ENCODE measurements at places on chromosomes 5 and 9. TPM values are rescaled to one million over a fixed set of nuclear protein-coding genes. Genes with fewer than 3 reads are reported as not detected.

DNA sequence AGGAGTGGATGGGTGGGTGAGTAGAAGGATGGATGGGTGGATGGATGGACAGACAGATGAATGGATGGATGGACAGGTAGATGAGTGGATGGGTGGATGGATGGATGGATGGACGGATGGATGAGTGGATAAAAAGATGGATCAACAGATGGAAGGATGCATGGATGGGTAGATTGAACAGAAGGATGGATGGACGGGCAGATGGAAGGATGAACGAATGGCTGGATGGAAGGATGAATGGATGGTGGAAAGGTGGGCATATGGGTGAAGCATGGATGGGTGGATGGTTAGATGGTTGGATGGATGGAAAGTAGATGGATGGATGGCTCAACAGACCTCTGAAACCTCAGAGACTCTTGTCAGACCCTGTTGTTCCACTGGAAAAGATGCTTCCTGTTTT, 10.1 kb downstream of the FLT4 start:
- H3K27ac ChIP-seq, result no peak overlapping the region
- DNase-seq, result no peak
- no peaks in the 10 kb centered on the region for H3K27me3 ChIP-seq
- H3K4me1 ChIP-seq, result no peaks in the 10 kb centered on the region
- H3K4me3 ChIP-seq, result peak overlapping the region; percentile 3

GRCh38 chr5:43078956-43079355, 38.8 kb upstream of the ANXA2R start:
- no peaks in the 10 kb centered on the region for H3K27me3 ChIP-seq
- H3K27ac ChIP-seq, result no peak overlapping the region
- peaks cover 12% of the 10 kb centered on the region for H3K36me3 ChIP-seq
- H3K4me1 ChIP-seq, result no peaks in the 10 kb centered on the region

GRCh38 chr9:92960561-92961290, 13.4 kb downstream of the FGD3 start:
- H3K4me1 ChIP-seq, result no peaks in the 10 kb centered on the region
- no peak overlapping the region for H3K4me3 ChIP-seq
- no peak for DNase-seq
- H3K36me3 ChIP-seq, result peaks cover 5% of the 10 kb centered on the region
- no peaks in the 10 kb centered on the region for H3K27me3 ChIP-seq

GRCh38 chr5:40681363-40682153, 1.8 kb downstream of the PTGER4 start:
- peak; percentile 63 for DNase-seq
- H3K36me3 ChIP-seq, result no peaks in the 10 kb centered on the region
- peaks cover 29% of the 10 kb centered on the region for H3K27me3 ChIP-seq
- peak overlapping the region; percentile 81 for H3K4me3 ChIP-seq

The ZNF879 gene
- total RNA-seq, result 6.4 TPM

DNA sequence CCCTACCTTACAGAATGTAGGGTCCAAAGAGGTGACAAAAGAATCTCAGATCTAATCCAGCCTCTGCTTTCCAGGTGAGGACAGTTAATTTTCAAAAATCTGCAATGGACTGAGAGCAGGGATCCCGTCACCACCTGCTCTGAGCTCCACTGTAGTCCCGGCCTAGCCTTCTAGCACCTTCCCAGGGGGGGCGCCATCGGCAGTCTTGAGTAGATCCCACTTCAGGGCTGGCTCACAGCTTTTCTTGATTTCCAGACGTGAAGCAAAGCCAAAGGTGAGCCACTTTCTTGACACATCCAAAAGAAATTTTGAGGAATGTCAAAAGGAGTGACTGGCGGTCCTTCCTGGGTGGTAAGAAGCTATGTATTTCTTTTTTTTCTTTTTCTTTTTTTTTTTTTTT, 114.1 kb downstream of the SYK start:
- H3K27ac ChIP-seq, result no peak overlapping the region

GRCh38 chr5:92554447-92555085, 1026.5 kb downstream of the NR2F1-AS1 start:
- H3K27me3 ChIP-seq, result no peaks in the 10 kb centered on the region
- no peaks in the 10 kb centered on the region for H3K36me3 ChIP-seq
- no peaks in the 10 kb centered on the region for H3K4me1 ChIP-seq

DNA sequence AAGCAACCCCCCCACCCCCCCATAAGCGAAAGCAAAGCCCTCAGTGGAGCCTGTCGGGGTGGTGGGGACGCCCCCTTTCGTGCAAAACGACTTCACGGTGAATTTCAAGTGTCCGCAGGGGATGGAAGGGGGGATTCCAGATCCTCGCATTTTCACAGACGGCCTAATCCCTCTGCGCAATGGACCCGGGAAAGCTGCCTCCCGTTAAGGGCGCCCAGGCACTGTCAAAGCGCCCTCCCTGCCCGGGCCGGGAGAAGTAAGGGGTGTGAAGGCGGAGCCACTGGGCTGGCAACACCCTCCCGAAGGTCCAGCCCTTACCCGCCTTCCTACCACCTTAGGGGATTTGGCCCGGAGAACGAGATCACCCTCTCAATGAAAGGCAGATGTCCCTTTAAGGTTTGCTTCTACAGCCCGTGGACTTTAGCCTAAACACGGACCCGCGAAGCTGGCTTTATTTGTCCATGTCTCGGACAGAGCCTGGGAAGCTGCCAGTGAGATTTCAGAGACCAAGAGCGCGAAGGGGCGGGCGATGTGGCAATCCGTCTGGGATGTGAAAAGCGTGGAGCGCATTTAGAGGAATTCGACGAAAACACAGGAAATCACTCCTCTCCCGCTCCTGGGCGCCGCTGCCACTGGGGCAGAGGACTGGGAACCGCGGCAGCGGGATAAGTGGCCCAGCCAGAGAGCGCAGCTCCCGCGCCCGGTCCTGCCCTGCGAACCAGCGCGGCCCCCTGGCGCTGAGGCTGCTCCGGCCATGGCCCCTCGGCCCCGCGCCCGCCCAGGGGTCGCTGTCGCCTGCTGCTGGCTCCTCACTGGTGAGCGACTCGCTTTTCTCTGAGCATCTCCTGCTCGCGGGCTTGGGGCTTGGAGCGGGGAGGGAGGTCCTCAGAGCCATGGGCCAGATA, at the start of the genes ITGA1 and PELO:
Gene ITGA1 (plus strand): TSS at position 317 of the 905 bp plus-strand sequence. CDS start 438 bp downstream, at position 755.
Gene PELO (plus strand): TSS at position 317 of the 905 bp plus-strand sequence. CDS start 12,479 bp downstream, outside the sequence.
- H3K36me3 ChIP-seq, result no peaks in the 10 kb centered on the region
- H3K4me3 ChIP-seq, result peak within 1 kb of the TSS; percentile 86
- H3K27me3 ChIP-seq, result no peaks in the 10 kb centered on the region
- no peaks in the 10 kb centered on the region for H3K4me1 ChIP-seq

The ZDHHC11B gene
- total RNA-seq, result 0.86 TPM

DNA sequence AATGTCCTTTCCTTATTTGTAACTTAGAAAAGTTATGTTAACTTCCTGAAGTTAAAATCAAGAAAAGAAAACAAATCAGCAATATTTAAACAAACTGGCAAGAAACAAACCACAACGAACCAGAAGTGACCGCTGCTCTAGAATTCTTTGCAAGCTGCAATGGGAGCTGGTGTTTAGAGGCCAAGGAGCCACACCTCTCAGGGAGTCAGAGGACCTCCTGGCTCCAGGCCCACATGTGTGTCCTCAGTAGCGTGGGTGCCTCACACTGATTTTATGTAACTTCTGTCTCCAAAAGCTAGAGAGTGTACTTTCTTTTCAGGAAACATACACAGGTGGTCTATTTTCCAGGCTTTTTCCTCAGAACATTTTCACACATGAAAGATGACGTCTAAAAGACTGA, 100.4 kb downstream of the IRX2 start:
- DNase-seq, result no peak
- no peaks in the 10 kb centered on the region for H3K4me1 ChIP-seq
- H3K27ac ChIP-seq, result no peak overlapping the region

The OTP gene
- total RNA-seq, result not detected

DNA sequence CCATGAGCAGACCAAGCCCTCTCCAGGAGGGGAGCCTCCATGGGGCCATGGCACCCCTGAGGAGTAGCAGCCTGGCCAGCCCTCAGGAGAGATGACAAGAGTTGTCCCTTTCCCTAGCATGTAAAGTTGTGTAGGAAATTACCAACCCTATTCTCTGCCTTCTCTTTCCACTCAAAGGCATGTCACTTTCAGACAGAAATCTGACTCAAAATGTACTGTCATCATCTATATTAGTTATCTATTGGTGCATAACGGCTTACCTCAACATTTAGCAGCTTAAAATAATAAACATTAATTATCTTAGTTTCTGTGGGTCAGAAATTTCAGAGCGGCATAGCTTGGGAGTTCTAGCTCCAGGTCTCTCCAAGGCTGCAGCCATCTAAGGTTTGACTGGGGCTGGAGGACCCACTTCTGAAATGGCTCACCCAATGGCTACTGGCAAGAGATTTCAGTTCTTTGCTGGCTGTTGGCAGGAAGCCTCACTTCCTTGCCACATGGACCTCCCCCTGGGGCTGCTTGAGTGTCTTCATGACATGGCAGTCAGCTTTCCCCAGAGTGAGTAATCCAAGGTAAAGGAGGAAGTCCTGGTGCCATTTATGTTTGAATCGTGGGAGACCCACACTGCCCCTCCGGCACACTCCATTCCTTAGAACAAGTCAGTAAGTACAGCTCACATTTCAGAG, 632.3 kb downstream of the CCDC171 start:
- no peaks in the 10 kb centered on the region for H3K4me1 ChIP-seq
- no peak overlapping the region for H3K27ac ChIP-seq
- H3K4me3 ChIP-seq, result no peak overlapping the region
- DNase-seq, result no peak
- H3K27me3 ChIP-seq, result no peaks in the 10 kb centered on the region
